ENCODE measurements at places on chromosomes 4 and X.
A peak's percentile ranks its signal among the peaks of the same experiment; 100 is the strongest.

GRCh38 chr4:11503166-11503565, 74.5 kb upstream of the HS3ST1 start:
- DNase-seq, result no peak

GRCh38 chr4:185020863-185021761, 2.8 kb downstream of the HELT start:
- no peak for DNase-seq

- no peak for DNase-seq
Observed at GRCh38 chr4:28287831-28288233, 1427.2 kb downstream of the STIM2 start.

DNA sequence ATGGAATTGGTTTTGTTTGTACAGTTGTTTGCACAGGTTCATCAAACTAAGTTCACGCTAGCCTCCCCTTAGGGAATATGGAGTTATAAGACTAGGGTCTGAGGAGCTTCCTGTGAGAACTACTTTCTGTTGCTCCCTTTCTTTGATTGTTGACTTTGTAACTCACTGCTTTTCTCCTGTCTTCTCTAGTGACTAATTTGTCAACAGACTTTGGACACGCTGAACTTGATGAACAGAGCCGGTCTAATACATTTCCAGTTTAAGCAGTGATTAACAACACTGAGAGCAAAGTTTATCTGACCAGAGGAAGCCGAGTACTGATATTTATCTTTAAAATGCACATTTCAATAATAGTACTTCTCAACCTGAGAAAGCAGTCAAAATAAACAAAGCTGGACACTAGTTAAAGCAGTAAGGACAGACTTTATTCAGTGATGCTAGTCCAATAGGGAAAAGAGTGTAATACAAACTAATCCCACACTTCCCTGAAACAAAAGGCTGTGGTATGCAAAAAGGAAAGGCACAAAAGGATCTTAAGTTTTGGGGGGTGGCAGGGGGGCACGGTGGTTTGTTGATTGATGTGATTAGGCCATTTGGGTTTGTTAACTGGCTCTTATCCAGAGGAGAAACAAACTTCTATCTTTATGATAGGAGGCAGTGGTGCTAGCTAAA, 2.7 kb upstream of the NUDT9 start:
- no peak for DNase-seq

- DNase-seq, result no peak
Observed at GRCh38 chrX:145613894-145614293, 203.7 kb upstream of the SLITRK2 start.

GRCh38 chr4:2177443-2178093, 64.4 kb downstream of the HAUS3 start:
- no peak for DNase-seq

- no peak for DNase-seq
Observed at GRCh38 chrX:152905081-152905420, 7.2 kb downstream of the ZNF185 start.

DNA sequence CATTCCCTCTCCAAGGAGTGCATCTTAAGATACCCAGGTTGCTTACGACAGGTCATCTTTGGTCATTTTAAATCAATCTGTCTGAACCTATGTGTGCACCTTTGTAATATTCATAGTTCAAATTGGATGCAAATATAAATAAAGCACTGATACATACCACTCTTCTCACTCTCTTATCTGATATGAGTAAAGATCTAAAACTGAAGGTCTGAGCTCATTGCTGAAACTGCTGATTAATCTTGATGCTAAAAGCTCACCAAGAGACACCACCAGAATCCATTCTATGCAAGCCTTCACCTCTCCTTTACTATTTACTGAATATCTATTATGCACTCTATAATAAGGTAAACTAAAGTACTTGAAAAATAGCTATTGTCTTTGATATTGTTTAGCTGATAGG, 16.6 kb downstream of the HSD17B13 start:
- no peak for DNase-seq

DNA sequence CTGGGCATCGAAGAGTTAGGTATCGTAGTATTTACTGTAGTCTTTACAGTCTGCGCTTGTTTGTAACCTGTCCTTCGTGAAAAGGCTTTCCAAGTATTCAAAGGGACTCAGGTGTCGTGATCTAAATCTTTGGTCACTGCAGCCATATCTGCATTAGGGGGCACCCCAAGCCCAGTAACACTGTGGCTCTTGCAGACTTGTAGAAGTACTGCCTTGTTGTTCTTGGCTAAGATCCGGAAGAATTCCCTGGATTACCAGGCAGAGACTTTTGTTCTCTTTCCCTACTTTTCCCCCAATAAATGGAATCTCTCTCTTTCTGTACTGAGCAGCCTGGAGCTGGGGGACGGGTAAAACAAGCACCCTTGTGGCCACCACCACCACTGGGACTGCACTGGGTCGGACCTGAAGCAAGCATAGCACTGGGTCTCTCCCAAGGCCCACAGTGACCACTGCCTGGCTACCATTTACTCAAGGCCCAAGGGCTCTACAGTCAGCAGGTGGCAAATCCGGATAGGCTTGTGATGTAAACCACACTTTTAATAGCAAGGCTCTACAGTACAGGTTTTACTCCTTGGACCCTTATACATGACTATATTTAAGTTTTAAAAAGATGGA, 12.0 kb downstream of the CXorf58 start:
- no peak for DNase-seq

DNA sequence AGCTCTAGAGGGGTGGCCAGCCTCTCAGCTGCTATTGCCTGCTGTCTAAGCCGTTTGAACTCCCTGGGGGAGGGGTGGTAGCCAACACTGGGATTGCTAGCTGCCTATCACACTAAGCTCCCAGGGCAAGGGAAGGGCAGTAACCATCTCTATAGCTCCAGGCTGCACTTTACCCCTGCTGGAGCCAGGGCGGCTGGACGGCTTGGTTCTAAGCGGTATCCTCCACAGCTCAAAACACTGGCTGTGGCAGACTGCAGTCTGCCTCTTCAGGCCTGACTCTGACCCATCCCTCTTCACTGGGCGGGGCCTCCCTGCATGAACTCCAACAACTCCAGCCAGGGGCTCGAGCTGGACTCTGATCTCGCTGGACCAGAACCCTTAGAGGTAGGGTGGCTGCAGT, 55.3 kb upstream of the GNRHR start:
- no peak for DNase-seq

GRCh38 chr4:55871299-55871800, 17.9 kb downstream of the EXOC1 start:
- DNase-seq, result no peak

- DNase-seq, result no peak
Observed at GRCh38 chr4:4462970-4463369, 76.1 kb downstream of the NSG1 start.

GRCh38 chr4:140252742-140253555, 99.0 kb upstream of the MAML3 start:
- DNase-seq, result peak; percentile 77

- DNase-seq, result no peak
Observed at GRCh38 chr4:54643958-54644751, 13.6 kb upstream of the KIT start.

- peak; percentile 46 for DNase-seq
Observed at GRCh38 chr4:55947912-55948725, 626 bp upstream of the CEP135 start.

DNA sequence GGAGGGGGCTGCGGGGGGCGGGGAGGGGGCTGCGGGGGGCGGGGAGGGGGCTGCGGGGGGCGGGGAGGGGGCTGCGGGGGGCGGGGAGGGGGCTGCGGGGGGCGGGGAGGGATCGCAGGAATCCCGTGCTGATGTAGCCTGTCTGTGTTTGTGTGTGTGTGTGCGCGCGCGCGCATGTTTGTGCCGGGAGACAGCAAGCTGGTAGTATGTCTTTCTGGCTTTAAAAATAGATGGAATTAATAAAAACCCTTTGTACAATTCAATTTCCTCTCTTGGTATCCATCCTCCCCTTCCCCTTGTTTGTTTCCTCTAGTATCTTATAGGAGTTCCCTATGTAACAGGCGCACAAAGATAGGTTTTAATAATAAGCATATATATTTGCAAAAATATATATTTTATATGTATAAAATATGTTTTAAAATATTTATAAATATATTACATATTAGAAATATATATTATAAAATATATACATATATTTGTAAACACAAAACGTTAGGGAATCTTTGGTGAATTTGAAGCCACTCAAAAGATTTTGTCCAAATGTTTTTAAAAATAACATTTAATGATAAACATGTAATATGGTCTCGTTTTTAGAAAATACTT, 782 bp downstream of the ARHGAP24 start:
- DNase-seq, result no peak

- DNase-seq, result no peak
Observed at GRCh38 chrX:38214551-38215531, 5.8 kb downstream of the SRPX start.

DNA sequence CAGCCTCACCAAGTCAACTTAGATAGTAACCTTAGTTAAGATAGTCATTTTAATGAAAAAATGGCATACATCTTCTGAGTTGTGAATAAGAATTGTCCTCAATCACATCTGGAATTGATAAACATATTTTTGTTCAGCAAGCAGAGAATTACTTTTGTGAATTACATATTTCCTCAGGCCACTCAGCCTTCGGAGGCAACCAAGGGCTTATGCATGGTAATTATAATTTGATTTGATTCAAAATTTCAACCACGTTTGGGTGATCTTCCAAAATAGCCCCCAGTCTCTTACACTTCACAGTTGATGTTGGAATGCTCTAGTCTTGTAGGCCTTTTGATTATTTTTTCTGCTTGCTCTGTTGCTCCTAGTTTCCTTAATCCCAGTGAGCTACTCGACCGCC, 63.4 kb downstream of the GALNTL6 start:
- DNase-seq, result no peak

DNA sequence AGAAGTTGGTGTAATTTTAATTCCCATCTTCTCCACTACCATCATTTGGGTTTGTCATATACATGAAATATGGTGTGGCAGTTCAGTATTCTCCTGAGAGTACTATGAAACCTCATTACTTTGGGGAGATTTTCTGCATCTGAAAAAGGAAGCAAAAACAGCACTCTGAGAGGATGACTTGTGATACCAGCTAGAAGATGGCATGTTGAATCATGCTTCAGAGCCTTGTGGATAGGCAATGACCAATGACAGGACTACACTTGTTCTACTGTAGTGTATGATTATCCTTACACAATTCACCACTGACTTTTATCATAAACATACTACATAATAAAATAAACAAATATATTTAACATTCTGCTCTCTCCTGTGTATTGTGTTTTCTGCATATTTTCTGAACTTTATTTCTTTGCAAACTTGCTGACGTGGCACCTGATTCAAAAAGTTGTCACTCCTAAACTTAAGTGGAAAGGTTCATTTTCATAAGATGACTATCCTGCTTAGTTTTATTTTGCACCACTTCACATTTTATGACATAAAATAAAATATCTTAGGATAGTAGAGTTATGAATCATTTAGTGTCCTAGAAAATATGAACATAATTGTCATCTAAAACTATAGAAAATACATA, 991.3 kb downstream of the FSTL5 start:
- no peak for DNase-seq

Measured in stimulated activated naive CD8-positive, alpha-beta T cell treated with anti-CD3 and anti-CD28 coated beads, Interleukin-15, Interleukin-2, amounts not matched to agents 100 U/mL and 50 U/mL, for 24 hours (primary cell).